Hindlimb muscle (tissue), 1 donor: ENCODE measurements at places on chromosomes 6 and 20.
A peak's percentile ranks its signal among the peaks of the same experiment; 100 is the strongest.

GRCh38 chr6:46203391-46204177, 32.8 kb upstream of the ENPP5 start:
- no peak for DNase-seq

- DNase-seq: no peak
These were observed 69.6 kb downstream of the POPDC3 start for GRCh38 chr6:105109955-105110895.

GRCh38 chr20:3751675-3752385, 15.7 kb downstream of the ADISSP start:
- DNase-seq: no peak

GRCh38 chr20:44832724-44833123, 22.4 kb upstream of the RIMS4 start:
- no peak for DNase-seq

DNA sequence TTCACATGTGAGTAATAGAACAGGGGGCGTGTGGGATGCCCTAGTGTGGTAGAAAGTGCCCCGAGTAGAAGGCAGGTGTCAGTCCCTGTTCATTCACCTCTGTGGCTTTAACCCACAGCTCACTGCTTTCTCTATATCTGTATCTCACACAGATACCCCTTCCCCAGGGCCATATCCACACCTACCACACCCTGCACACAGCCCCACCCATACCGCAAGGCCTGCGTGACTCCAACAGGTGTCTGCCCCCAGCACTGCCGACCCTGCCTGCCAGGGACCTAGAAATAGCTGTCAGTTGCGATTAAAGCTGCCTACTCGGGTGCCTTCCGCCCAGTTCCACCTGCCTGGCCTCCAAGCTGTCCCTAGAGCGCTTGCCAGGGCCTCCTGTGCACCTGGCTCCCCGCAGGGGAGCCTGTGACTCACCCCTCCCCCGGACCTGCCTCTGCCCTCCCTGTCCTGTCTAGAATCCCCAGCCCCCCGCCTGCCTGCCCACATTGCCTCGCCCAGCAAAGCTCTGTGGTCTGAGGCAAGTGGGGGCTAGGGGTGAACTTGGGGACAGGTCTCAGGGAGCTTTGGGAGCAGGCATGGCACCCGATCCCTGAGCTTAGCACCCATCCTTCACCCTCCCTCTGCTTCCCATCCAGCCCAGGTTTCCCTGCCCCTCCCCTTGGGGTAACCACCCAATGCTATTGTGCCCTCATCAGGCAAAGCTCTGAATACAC, 38.3 kb upstream of the ID1 start:
- no peak for DNase-seq

GRCh38 chr6:130447374-130447773, 81.6 kb downstream of the TMEM200A start:
- DNase-seq: no peak

DNA sequence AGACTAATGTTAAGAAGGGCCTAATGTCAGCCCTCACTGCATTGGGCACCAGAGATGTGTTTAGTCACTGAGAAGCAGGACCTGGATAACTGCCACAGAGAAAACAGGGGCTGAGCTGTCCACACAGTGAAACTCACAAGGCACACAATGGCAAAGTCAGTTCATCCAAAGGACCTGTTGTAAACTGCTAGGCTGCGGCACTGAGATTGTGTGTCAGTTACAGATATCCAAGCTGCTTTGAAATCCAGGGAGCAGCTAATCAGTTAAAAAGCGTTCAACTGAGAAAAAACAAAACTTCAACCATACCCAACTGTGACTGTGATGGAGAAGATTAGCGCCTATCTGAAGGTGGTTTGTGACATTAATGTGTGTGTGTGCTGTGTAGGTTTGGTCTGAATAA, 27.8 kb upstream of the TMEM14A start:
- no peak for DNase-seq

DNA sequence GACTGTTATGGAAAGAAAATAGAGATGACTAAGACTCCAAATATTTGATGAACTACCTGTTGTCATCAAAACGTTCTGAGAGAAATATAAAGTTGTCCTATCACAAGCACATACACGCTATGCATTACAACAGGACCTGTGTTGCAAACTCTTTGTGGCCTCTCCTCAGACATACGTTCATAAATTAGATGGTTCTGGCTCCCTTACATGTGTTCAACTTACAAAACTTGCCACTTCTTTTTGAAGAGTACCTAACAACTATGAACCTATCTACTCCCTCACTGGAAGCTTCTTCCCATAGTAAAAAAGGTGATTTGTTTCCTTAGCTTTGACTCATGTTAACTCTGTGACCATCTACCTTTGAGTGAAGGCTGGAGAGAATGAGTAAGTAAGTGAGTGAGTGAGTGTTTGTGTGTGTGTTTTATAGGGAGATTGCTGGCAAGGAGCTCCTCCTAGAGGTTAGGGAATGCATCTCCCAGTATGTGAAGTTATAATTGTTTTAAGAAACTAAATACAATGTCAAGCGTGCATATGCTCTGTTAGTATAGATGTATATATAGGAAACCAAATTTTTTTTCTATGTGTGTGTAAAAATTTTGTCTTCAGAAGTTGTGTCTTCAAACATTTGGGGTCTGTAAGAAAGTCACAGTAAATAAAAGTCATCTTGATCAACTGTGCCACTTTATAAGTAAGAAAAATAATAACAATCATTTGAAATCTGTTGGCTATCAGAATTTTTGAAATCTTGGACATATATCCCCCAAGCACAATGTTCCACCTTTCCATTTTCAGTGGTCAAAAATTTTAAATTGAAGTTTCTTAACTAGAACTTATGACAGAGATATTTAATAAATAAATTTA, 1211.1 kb upstream of the GJE1 start:
- peak; percentile 22 for DNase-seq

- DNase-seq: no peak
These were observed 442.6 kb upstream of the MARCKS start for GRCh38 chr6:113414511-113414910.

DNA sequence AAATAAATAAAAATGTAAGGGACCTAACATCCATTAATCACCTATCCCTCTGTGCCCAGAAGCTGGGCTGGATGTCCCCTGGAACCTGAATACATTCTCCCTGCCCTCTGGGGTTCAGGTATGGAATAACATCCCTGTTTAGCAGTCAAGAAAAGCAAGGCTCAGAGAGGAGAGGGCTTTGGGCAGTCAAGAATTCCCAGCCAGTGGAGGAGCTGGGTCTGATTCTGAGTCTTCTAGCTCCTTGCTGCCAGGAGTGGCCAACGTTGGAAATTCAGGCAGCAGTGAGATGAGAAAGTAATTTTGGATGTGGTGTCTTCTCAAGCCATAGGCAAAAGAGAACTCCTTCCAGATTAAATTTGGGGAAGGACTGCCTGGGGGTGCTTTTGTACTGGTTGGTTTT, 42.6 kb upstream of the ZNFX1 start:
- DNase-seq: no peak

- no peak for DNase-seq
These were observed 189.0 kb upstream of the SOX4 start for GRCh38 chr6:21404577-21404976.

DNA sequence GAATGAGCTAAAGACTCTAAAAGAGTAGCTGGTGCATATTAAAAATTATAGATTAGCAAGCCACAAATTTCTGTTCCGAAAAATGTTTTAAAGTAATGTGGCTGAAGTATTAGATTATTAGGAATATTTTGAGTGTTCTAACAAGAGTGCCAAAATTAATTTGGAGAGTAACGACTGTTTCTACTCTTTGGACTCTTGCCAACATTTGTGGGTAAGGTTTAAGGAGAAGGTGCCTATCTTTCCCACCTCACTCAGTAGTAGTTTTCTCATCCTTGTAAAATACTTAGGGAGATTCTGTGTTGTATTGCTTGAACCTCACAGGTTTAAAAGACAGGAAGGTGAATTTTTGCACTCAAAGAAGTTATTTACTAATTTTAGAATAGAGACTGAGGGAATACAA, 5.0 kb downstream of the HSF2 start:
- DNase-seq: no peak

DNA sequence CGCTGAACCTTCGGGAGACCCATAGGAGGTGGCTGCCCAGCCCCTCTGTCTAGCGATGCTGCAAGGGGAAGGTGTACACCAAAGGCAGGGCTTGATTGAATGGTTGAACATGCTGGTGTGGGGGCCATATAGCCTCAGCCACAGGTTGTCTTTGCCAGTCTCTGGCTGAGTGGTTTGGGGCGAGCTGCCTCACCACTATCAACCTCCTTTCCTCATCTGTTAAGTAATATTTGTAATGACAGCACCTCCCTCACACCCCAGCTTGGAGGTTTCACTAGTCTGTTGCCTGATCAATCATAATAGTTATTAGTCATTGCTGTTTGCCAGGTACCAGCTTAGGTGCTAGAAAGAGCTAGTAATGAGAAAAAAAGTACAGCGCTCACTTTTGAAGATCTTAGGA, 11.8 kb upstream of the ZNF831 start:
- DNase-seq: no peak

GRCh38 chr6:48985025-48985424, 478.0 kb downstream of the MMUT start:
- DNase-seq: no peak

DNA sequence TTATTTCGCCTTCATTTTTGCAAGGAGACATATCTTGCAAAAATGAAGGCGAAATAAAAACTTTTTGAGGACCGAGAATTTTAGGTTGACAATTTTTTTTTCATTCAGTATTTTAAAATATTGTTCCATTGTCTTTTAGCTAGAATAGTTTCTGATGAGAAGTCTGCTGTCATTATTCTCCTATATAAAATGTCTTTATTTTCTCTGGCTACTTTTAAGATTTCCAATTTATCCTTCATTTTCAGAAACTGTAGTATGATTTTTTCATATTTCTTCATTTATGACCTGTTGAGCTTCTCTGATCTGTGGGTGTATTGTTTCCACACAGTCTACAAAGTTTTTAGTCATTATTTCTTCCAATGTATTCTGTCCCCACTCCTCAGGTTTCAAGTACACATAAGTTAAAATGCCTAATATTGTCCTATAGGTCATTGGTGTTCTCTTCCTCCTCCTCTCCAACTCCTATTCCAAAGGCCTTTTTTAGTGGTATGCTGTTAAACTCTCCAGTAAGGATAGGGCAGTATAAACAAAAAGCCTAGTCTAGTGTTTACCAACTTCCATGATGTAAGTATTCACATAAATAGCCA, 15.7 kb downstream of the AHI1 start:
- DNase-seq: no peak

DNA sequence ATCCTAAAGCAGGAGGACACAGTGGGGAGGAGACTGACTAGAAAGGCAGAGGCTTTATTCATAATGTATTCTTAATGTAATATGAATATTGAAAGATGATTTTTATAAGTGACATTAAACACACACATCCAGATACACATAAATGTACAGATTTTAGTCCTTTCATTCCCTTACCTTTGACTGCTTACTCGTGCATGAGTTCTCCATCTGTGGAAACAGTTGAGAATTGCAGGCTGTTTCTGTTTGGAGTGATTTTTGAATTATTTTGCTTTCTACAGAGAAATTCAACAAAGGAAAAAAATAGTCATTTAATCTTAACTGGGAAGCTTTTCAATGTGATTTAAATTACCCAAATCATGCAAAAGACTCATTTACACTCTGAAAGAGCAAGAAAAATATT, 136.5 kb downstream of the RIMS1 start:
- DNase-seq: no peak

DNA sequence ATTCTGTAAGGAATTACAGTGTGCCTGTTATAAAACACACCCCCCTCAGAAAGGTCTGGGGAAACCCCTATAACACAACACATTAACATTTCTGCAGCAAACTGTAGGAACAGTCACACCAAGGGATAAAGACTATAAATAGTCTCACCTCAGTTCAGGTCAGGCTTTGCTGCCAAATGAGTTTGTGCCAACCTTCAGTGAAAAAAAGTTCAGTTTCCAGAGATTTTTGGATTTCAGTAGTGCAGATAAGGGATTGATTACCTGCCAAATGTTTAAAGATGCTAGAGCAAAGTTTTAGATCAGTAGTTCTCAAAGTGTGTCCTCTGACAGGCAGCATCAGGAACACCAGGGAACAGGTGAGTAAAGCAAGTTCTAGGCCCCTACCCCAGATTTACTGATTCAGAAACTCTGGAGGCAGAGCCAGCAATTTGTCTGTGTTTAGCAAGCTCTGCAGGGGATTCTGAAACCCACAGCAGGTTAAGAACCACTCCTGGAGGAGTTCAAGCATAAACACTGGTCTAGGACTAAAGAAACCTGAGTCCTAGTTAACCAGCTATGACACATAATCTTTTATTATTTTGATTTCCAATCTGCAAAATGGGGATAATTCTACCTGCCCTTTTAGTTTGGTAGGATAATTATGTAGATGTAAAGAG, 111.0 kb downstream of the RCAN2 start:
- DNase-seq: no peak

- peak; percentile 90 for DNase-seq
These were observed at the start of gene MAVS for GRCh38 chr20:3846740-3847428. Gene MAVS, plus strand, starts transcription at chr20:3846834. Its CDS starts 7,791 bp downstream, at chr20:3854625.

GRCh38 chr6:140893432-140893831, 1239.3 kb upstream of the GJE1 start:
- DNase-seq: no peak

DNA sequence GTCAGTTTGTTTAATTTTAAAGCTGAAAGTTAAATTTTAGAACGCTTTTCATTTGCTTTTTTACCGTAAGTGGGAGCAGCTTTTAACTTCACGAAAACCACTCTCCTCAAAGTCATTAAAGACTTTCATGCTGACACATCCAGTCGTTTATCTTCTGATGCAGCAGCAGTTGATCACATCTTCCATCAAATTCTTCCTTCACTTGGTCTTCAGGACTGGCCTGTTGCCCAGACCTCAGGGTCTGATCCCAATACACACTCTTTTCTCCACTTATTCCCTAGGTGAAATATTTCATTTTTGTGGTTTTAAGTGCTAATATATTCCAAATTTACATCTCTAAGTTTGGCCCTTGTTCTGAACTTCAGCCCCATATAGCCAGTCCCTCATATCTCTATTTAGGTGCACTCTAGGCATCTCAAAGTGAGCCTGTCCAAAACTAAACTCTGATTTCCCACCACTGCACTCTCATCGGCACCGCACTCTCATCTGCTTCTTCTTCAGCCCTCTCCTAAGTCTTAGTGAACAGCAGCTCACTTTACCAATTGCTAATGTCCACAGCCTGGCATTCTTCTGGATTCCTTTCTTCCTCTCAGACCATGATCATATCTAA, 20.4 kb downstream of the AFDN start:
- no peak for DNase-seq

- no peak for DNase-seq
These were observed 38.4 kb downstream of the ANKRD6 start for GRCh38 chr6:89471287-89471867.

DNA sequence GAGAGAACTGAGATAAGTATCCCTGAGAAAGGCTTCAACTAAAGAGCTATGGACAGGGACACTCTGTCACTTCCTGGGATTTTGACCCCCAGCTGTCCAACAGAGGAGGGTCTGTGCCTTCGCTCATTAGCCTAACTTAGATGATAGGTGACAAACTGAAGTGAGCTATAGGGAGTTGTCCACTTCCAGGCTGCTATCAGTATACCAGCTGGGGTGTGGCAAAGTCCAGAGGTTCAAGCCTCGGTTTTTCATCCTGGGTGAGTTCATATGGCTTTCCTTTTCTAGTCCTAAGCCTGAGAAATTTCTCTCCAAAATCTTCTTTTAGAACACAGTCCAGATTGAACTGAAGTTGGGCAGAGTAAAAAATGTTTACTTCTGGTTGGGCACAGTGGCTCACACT, 5.9 kb upstream of the PAQR8 start:
- DNase-seq: no peak
